Kidney (tissue), 22 donors: ENCODE measurements at places on chromosomes 6 and 20.

GRCh38 chr6:82646231-82646615, 282.6 kb downstream of the TPBG start:
- no peak for DNase-seq

GRCh38 chr20:62406635-62407176, 379 bp downstream of the CABLES2 start:
- DNase-seq = peak; percentile 81

GRCh38 chr20:61263084-61263695, 11.1 kb downstream of the CDH4 start:
- DNase-seq = no peak

- DNase-seq = no peak
Measured at GRCh38 chr6:151063842-151064647, 175.7 kb upstream of the AKAP12 start.

DNA sequence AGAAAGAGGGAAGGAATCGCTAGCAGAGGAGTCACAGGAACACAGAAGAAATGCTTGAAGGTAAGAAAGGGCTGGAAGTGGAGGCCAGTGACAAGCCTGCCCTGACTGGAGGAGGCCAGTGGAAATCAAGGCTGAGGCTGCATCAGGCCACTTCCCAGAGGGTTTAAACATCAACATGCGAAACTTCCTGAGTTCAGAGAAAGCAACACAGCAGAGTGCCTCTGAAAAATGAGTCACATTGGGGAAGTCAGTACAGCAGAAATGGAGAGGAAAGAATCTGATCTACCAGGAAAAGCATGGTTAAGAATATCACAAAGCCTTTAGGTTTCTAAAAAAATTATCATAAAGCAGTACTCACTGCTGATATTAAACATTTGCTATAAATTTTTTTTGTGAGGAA, 23.3 kb downstream of the NAPB start:
- DNase-seq = no peak

GRCh38 chr6:11428895-11429294, 108.7 kb upstream of the TMEM170B start:
- no peak for DNase-seq
